ENCODE measurements at places on chromosomes 3 and 15.

DNA sequence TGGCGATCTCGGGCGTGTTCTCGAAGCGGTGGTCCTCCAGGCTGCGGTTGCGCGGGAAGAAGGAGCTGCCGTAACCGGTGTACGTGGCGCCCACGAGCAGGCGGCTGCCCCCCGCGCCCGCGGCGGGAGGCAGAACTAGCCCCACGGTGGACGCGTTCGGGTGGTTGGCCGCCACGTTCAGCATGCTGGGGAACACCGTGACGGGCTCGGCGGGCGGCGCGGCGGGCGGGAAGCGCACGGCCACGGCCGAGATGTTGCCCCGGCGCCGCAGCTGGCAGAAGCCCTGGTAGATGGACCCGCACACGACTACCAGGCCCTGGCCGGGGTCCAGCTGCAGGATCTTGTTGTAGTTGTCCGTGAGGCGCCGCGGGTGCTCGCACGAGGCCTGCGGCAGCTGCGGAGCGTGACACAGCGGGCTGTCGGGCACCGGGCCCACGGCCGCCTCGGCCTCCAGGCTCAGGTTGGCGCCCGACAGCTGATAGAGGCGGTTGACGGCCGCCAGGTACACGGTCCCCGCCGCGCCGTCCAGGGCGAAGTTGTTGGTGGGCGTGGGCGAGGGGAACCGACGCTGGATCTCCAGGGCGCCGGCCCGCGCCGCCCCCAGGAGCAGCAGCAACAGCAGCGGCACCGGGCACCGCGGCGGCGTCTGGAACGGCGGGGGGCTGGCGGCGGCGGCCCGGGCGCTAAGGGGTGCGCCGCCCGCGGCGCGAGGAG lies 397 bp downstream of the PLXND1 start:
- no peak for DNase-seq

- no peak for DNase-seq
Measured at GRCh38 chr3:79154865-79155264, 612.9 kb downstream of the ROBO1 start.

- no peak for DNase-seq
Measured at GRCh38 chr3:119033393-119034255, 1.0 kb downstream of the IGSF11 start.

GRCh38 chr3:113124256-113124830 lies 87.0 kb upstream of the BOC start:
- DNase-seq, result no peak

- no peak for DNase-seq
Measured at GRCh38 chr3:22475665-22476240, 724.7 kb upstream of the ZNF385D start.

GRCh38 chr3:57545636-57546268 lies 1.6 kb upstream of the DNAH12 start:
- DNase-seq, result no peak

Data from hippocampal formation (tissue), 2 donors.